ENCODE measurements at places on chromosomes 4 and X.

DNA sequence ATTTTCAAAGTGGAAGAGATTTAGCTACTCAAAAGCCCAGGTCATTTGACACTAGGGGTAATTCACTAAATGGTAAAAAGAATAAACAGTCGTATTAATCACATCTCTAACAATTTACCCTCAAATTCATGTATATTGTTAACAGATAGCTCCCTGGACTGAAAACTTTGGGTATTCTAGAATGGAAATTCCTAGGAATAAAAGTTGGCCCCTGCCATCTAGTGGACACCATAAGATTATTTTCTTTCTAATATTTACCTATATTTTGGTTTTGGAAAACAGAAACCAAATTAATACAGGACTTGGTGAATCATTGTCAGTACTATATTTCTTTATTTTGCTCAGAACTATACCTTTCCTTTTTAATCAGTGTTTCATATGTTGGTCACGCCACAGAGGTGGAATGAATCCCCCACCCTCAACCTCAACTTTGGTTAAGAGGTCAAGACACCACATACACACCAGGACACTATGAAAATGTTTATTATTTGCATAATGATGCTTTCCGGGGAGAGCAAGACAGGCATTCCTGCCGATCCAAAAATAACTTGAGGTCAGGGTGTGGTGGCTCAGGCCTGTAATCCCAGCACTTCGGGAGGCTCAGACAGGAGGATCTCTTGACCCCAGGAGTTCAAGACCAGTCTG, 96.2 kb upstream of the APOOL start:
- no peak for DNase-seq

GRCh38 chr4:182901337-182901736, 15.8 kb downstream of the DCTD start:
- no peak for DNase-seq

DNA sequence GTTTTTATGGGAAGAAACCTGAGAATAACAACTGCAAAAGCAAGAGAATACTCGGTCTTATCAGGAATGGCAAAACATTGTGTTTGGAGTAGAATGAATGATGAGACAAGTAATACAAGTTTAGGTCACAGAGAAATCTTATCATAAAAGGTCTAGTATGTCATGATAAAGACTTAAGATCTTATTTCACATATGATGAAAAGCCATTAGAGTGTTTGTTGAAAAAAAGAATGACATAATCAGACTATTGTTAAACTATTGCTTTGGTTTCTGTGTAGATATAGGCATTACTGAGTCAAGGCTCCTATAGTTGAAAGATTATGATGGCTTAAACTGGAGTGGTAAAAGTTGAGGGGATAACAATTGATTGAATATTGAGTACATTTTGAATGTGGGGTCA, 603.6 kb downstream of the CCSER1 start:
- no peak for DNase-seq

DNA sequence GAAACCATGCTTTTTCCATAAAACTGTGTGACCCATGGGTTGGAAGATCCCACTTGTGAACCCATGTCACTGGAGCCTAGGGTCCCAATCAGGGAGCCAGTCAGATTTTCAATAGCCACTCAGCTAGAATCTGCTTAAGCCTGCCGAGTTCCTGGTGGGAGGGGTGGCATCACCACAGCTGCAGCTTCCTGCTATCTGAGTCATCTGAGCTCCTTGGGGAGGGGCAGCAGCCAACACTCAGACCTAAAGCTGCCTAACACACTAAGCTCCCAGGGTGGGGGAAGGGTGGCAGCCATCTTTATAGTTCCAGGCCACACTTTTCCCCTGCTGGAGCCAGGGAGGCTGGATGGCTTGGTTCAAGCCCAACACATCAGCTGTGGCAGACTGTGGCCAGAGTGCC, 350.1 kb downstream of the C4orf33 start:
- peak; percentile 19 for DNase-seq

DNA sequence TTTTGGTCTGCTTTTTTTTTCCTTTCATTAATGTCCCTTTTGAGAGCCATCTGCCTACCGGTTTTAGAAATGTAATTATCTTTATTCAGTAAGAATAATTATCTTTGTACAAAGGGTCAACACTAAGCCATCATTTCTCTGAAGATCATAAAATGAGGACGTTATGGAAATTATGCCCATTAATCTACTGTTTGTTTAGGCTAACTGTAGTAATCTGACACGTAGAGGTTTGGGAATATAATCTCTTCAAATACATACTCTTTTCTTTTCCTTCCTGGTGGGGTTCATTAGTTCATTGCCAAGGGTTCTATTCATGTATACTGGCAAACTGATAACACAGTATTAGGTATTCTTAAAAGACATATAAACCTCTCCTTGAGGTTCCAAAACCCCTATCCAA, 3.8 kb upstream of the HSD17B13 start:
- DNase-seq, result no peak

DNA sequence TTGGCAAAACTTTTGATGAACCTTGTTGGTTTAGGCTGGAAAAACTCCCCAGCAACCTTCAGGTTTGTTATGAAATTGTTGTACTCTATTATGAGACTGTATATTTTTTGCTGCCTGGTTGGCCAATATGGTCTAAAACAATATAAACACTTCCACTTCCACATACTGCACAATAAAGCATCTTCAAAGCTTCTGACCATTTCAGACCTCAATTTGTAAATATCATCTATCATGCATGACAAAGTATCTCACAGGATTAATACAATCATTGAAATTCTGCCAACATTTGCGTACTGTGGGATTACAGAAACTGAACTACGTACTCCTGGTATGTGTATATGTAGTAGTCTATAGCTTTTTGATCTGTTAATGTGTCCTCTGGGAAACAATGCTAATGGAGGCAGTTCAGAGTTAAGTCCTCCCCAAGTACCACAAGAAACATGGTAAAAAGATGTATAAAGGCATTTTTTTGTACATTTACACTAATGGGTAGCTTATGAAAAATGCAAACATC, 40.4 kb downstream of the GPC4 start:
- no peak for DNase-seq

GRCh38 chr4:122826079-122826527, 528 bp upstream of the FGF2 start:
- no peak for DNase-seq

GRCh38 chr4:157988641-157989040, 184.2 kb downstream of the GASK1B start:
- DNase-seq, result no peak

All from H1 (cell line).